ENCODE measurements at places on chromosomes 1 and 21.

DNA sequence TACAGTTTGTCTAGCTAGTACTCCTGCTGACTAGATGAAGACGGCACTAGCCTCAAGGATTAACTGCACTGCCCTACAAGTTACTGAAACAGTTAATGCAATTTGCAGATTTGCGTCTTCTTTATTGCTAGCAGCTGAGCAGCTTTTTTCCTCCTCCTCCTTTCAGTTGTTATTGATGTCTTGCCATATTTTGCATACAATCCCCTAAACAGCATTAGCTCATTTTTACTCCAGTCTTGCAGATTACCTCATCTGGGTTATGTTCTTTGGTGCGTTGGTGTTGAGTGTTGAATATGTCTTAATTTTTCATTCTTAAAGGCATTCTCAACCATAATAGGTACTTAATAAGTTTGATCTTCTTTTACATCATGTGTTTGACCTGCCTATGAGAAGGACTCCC, 363.4 kb upstream of the LYPLAL1 start:
- ATAC-seq = no peak

- ATAC-seq = no peak
These were observed 27.4 kb downstream of the KCNA3 start for GRCh38 chr1:110647254-110647891.

GRCh38 chr1:202234331-202235002, 40.9 kb downstream of the LGR6 start:
- ATAC-seq = no peak

GRCh38 chr1:228366866-228367741, 39.5 kb downstream of the TRIM11 start:
- no peak for ATAC-seq

DNA sequence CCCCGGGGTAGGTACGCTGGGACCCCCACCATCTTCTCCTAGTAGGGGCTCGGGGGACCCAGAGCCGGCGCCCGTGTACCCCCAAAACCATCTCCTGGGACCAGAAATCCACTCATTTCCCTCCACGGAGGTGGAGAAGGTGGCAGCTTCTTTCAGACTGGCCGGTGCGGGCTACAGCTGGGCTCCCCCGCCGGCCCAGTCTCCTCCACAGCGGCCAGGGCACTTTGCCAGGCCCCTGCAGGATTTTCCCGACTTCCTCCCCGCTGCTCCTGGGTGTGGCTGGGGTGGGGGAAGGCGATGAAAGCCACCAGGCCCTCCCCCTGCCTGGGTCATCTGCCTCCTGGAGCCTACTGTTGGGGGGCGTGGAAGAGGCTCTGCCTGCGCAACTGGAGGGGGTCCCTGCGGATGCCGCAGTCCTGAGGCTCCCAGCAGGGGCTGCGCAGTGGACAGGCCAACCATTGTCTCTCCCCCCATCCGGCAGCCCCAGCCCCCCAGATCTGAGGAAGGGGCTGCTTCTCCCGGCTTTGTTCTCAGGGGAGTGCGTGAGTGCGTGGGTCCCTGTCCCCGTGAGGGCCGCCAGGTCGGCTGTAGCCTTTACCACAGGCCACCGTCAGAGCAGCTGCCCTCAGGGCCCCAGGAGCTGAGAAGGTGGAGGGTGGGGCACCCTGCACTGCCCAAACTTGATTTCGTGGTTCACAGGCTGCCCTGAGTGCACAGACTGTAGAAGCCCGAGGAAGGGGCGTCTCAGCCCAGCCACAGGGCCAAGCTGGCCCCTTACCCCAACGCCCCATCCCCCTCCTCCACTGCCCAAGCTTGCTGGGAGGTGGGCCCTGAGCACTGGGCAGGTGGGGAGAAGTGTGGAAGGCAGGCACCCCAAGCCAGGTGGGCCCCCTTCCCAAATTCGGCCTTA, 1.3 kb downstream of the AGRN start:
- peak; percentile 43 for ATAC-seq

DNA sequence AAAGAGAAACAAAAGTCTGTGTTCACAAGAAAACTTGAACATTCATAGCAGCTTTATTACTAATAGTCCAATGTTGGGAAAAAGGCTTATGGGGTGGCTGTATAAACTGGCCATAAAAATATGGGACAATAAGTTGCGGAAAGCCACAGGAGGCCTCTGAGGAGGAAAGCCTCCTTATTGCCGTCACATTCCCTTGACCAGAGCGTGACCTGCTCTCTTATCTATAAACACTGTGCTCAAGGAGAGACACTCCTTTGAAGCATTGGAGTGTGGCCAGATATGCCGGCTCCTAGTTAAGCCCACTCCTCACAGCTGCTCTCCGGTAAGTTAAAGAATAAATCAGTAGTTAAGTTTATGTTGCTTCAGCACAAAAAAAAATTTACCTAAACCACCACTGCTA, 19.7 kb downstream of the OR6Y1 start:
- no peak for ATAC-seq

- peak; percentile 56 for ATAC-seq
These were observed 226.6 kb upstream of the ZRANB2 start for GRCh38 chr1:71307451-71307850.

DNA sequence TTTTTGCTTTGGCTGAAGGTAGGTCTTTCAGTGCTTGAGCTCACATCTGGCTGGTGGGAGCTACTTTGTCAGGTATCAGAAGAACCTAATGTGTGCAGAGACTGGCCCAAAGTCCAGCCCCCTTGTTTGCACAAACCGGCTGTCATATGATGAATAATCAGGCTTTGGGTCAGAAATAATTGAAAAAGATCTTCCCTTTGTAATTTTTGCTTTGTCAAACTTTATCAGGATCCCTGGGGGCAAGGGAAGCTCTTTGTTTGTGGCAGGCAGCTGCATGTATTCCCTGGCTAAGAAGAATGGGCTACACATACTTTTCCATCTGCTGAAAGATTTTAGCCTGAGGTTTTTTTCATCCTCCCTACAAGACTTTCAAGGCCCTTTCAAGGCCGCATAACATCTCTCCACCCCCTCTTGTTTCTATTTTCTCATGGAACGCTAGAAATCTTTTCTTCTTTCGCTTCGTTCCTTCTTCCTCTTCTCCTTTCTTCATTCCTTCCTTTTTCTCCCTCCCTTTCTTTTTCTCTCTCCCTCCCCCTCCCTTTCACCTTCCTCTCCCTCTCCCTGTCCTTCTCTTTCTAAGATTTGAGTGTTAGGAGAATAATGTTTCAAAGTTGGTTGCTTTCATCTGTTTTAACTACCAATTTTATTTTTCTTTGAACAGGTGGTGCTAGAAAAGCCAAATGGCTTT, 25.5 kb downstream of the TUFT1 start:
- no peak for ATAC-seq

DNA sequence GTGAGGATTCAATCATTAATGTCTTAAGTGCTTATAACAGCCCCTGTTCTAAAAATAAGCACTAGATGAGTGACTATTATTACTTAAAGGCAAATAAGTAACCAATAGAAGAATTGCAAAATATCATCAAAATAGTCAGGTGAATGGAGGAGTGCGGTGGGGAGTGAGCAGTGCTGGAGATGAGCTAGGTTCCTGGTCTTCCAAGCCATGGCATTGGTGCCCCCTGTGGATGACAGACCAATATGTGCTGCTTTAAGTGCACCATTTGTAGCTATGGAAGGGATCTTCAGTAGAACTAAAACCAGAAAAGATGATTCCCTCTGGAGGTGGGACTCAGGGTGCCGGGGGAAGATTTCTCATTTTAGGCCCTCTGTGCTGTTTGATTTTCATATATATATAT, 46.1 kb upstream of the SLC30A1 start:
- ATAC-seq = peak; percentile 94

- ATAC-seq = peak; percentile 85
These were observed 112.6 kb downstream of the ADAMTS1 start for GRCh38 chr21:26732432-26733221.

GRCh38 chr1:235888119-235888643, 21.5 kb upstream of the LYST start:
- ATAC-seq = no peak

- peak; percentile 82 for ATAC-seq
These were observed 60.0 kb upstream of the ROR1 start for GRCh38 chr1:63713627-63714481.

DNA sequence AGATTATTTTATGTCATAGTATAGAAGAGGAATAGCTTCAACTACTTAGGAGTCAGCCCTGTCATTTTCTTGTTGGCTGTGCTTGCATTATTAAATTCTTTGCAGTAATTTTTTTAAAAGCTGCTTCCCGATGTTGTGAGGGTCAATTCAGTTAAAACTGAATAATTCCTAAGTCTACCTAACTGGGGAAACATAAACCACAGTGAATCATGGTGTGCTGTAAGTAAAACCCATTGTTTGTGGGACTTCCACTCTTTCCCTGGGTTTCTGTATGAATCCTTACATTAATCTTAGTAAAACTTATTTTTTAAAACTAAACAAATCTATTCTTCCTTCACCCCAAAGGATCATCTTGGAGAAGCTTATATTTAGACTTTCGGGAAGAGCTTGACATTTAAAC, 4.4 kb downstream of the SUCO start:
- ATAC-seq = no peak

DNA sequence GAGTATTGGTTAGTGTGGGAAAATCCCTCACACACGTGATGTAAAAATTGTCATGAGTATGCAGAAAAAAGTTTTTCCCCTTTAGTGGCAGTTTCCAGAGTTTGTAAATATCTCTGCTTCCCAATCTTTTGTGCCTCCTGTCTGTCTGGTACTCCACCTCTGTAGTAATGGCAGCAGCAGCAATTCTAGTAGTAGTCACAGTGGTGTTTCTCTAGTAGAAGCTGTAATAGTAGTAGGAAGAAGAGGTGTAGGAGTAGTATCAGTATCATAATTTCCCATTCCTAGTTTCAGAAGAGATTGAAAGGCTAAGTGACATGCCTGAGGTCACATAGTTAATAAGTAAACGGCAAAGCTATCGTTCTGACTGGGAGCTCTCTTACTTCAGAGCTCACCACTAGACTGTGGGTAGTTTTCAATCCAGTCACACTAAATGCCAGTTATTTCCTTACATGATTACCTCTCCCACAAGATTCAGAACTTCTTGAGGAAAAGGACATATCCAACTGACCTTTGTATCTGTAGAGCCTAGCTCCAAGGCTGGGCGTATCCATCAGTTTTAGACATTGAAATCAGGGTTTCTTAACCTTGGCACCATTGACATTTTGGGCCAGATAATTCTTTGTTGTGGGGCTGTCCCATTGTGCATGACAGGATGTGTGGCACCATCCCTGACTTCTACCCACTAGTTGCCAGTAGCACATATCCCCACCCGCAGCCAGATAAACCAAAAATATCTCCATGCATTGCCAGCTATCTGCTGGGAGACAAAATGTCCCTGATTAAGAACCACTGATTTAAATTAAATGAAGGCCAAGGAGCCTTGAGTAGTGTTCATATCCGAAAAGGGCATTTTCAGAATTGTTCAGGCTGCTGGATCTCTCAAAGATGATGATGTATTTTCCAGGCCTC, 135.9 kb downstream of the FGGY start:
- no peak for ATAC-seq

DNA sequence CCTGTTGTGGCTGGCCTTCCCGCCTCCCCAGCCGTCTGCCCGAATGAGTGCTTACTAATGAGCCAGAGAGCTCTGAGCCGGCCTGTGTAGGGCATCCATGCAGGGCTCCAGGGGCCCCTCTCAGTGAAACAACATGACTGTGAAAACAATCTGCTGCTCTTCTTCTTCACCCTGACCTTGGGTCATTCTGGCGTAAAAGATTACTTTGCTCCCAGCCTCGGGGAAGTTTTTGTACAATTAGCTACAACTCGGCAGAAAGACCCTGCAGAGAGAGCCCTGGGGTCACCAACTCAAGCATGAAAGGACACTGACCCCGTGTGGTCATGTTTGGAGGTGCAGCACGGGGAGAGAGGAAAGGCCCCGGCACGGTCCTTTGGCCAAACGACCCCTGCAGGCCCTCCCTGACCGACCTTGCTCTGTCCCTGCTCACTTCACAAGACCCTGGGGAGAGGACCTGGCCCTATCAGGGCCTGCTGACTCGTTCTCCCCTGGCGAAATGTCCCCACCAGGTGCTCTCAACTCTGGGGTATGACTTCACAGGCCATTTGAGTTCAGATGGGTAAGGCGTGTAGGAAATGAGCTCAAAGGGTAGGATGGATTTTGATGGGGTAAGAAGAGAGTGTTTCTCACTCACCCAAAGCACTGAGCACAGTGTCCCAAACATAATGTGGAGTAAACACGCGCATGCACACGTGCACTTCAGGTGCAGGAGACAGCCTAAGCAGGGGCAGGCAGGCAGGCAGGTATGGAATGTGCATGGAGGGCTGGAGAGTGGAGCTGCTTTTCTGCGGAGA, 22.9 kb upstream of the FAM20B start:
- peak; percentile 95 for ATAC-seq

GRCh38 chr1:32539584-32540571, 651 bp downstream of the ZBTB8A start:
- peak; percentile 79 for ATAC-seq

GRCh38 chr1:239755107-239755912, 336.4 kb upstream of the FMN2 start:
- ATAC-seq = no peak

DNA sequence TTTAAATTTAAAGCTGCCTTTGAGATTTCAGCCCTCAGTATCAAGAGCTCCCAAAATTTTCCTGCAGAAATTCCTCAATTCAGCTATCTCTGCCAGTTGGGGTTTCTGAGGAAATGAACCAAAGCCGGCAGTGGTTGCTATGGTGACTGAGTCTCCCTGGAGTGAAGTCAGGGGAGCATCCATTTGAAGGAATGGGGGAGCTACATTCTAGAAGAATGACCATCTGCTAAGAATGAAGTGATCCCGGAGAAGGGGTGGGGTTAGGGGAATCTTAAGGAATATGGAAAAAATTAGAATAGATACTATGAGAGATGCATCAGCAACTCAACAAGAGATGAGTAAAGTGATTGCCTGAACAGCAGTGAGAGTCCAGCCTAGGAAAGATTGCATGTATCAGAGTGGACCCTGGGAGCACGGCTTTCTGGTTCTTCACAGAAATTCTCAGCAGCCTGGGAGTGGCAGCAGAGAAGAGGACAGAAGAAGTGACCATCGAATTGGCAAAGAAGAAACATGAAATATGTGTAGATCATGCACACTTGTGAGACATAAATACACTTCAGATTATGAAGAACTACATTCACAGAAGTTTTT, 94.7 kb downstream of the CHD1L start:
- ATAC-seq = no peak

GRCh38 chr1:14786109-14786675, 187.7 kb downstream of the KAZN start:
- no peak for ATAC-seq

DNA sequence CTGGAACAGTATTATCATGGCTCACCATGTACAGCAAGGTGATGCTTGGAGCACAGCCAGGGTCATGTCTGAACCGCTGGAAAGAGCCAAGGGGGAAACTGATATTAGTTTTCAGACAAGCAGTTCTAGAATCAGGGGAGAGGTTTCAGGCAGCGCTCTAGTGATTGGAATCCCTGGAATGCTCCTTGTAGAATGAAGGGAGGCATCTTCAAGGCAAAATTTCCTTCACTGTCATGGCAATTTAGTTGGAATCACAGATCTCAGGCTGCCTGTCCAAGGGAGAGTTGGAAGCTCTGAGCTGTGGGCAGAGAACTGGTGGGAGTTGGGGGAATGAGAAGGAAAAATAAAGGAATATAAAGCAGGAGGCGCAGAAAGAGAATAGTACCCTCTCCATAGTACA, 737.1 kb downstream of the PTPRU start:
- ATAC-seq = no peak

- ATAC-seq = no peak
These were observed 12.6 kb upstream of the NTPCR start for GRCh38 chr1:232937741-232938375.
